ENCODE measurements at places on chromosomes 7 and 10.

GRCh38 chr7:125423458-125424155 lies 494.0 kb upstream of the POT1 start:
- DNase-seq = no peak

GRCh38 chr7:25852211-25852938 lies 299.6 kb upstream of the NFE2L3 start:
- no peak for DNase-seq

DNA sequence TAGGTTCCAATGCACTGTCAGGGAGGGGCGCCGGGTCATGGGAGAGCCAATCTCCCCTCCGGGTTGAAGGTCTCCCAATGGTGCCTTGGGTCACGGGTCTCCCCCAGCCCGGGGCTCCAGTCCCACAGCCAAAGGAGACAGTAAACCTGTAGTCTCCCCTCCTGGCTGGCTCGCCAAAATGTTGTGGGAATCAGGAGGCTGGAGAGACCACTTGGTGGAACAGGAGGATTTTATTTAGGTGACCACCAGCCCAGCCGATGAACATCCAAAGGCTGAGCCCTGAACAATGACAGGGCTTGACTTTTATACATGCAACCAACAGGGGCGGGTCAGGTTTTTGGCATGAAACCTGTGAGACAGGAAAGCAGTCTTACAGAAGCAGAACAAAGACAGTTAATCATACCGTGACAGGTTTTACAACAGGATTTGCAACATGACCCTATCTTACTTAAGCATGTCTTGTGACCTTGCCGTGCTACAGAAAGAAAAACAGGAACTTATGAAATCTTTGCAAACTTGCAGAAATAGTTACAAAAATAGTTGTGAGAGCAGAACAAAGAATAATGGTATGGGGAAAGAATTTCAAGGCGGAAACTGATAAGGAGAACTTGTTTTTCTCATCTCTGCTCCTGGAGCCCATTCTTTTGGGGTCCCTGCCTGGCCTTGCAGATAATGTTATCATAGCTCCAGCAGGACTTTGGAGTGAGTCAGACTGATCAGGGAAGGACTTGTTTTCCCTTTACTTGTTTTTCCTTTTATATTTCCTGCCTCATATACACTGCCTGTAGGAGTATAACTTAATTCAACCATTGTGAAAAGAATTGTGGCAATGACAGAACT lies 7.1 kb downstream of the ERV3-1 start:
- DNase-seq = no peak

DNA sequence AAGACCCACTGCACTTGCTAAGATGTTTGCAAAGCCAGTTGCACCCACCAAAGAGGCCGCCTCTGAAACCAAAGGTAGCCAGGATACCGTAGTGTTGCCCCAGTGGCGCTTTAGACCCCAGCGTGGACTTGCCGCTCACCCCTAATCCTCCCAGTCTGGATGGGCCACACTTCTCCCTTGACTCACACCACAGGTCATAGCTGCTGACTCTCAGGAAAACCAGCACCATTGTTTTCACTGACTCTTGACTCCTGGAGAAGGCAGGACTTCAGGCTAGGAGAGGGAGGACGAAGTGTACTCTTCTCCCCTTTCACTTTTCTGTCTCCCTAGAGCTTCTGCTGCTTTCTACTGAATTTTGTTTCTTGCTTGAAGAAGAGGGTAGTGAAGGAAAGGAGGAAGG lies 22.3 kb downstream of the RAB19 start:
- no peak for DNase-seq

DNA sequence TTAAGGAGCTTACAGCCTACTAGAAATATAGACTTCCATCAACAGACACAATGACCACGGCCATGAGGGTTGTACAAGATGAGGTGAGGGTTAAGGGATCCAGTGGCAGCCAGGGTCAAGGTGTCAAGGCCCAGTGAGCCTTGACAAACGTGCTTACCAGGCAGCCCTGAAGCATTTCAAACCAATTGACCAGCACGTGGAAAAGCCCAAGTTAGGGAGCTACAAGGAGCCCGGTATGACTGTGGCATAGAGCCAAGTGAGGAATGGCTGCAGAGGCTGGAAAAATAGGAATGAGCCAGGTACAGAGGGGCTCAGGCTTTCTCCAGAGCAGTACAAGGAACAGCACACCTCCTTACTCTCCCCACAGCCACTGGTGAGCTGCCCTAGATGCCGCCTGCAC lies 12.7 kb downstream of the AFAP1L2 start:
- no peak for DNase-seq

DNA sequence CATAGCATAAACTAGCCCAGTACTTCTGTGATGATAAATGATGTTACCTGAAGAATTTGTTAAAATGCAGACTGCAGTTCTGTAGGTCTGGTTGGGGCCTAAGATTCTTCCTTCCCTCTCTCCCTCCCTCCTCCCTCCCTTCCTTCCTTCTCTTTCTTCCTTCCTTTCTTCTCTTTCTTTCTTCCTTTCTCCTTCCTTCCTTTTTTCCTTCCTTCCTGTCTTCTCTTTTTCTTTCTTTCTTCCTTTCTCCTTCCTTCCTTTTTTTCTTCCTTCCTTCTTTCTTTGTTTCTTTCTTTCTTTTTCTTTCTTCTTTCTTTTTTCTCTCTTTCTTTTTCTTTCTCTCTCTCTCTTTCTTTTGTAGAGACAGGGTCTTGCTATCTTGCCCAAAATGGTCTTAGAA lies 3.7 kb upstream of the SLC25A28 start:
- no peak for DNase-seq

- no peak for DNase-seq
These were observed 29.4 kb upstream of the RET start for GRCh38 chr10:43047288-43047970.

- no peak for DNase-seq
These were observed 177.5 kb downstream of the RELN start for GRCh38 chr7:103811997-103812396.

DNA sequence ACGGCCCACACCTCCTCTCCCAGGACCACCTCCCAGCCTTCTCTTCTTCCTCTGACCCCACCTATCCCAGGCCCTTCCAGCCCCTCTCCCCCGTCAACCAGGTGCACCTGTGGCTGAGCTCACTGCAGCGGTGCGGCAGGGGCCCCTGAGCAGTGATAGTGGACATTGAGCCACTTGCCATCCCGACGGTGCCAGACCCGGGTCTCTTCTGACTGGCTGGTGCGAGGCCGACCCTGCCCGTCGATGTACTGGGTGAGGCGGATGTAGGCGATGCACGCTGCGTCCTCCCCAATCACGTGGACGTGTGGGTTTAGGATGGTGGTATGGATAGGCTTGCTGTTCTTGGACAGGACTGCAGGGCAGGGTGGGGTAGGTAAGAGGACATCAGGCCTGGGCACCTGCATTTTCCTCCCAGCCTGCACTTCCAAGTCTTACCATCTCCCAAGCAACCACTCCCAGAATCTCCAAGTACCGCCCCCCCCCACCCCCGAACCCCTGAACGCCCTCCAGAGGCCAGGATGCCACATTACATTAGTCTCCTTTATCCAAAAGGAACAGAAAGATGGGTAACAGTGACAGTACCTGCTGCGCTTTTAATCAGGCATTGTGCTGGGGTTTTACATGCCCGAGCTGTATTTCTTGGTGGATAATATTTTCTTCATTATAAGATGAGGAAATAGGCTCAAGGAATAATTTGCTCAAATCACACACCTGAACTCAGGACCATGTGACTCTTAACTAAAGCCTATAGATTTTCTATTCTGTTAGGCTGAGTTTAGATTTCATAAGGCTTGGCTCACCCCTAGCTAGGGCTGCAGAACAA lies 3.7 kb upstream of the NDST2 start:
- DNase-seq = no peak

DNA sequence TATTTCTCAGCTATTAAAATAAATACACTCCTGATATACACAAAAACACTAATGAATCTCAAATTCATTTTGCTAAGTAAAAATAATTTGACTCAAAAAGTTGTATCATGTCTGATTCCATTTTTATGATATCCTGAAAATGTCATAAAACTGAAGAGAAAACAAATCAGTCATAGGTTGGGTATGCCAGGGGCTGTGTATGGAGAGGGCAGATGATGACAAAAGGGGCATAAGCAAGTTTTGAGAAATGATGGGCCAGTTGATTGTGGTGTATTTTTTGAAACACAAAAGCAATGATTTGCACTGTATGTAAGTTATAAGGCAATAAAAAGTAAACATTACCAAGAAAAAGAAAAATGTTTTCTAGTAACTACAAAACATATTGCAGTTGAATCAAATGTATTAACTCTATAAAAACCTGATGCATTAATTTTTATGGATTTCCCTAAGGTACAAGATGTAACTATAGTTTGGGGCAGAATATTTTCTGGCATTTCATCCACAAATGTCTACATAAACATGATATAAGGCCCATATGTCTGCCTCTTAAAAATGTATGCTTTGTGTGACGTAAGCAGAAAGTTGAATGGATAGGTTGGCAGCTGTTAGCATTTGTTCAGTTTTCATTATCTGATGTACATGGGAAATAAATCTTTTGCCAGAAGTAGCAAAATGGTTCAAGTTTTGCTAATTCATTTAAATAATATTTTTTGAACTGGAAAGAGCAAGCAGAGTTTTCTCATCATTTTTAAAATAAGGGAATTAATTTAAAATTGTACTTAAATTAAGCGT lies 35.1 kb upstream of the ING3 start:
- no peak for DNase-seq

GRCh38 chr7:106285855-106286492 lies 1.2 kb upstream of the NAMPT start:
- no peak for DNase-seq

GRCh38 chr10:72702868-72703581 lies 11.1 kb downstream of the MCU start:
- no peak for DNase-seq

DNA sequence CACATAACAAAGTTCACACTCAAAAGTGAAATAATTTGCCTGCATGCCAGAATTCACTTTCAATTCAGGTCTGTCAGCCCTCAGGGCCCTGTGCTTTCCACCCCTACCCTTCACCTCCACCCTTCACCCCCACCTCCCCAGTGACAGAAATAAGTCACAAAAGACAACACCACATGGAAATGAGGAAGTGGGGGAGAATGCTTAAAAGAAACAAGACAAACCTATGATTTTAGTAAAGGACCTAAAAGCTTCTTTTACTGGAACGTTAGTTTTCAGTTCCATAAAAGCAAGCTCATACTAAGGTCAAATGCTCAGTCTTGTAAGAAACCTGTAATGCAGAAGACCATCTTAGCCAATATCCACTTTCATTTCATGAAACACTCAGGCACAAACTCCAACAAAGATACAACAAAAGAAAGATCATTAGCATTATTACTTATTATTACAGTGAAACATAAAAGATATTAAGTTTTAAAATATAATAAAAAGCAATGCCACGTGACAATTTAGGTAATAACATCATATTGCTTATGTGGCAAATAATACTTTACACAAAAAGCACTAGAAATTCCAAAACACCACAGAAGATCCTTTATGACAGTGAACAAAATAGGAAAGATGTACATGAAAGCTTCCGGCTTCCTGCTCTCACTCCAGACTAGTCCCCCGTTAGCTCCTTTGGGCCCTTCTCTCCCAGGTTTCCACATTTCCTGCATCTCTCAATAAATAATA lies 112.1 kb downstream of the LMBR1 start:
- DNase-seq = no peak

- DNase-seq = no peak
These were observed 143.2 kb downstream of the MAPK8 start for GRCh38 chr10:48449501-48450232.

- DNase-seq = no peak
These were observed 9.0 kb upstream of the WIPF3 start for GRCh38 chr7:29797112-29797944.

GRCh38 chr10:29377333-29377961 lies 88.6 kb downstream of the LYZL1 start:
- DNase-seq = no peak

GRCh38 chr7:132532281-132532680 lies 44.0 kb downstream of the PLXNA4 start:
- no peak for DNase-seq

DNA sequence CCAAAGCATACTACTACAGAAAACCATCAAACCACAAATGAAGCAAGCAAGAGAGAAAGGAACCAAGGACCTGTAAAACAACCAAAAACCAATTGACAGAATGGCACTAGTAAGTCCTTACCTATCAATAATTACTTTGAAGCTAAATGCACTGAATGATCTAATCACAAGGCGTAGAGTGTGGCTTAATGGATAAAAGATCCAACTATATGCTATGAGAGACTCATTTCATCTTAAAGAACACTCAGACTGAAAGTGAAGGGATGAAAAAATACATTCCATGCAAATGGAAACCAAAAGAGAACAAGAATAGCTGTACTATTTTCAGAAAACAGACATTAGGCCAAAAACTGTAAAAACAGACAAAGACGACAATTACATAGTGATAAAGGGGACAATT lies 70.7 kb downstream of the CRPPA start:
- no peak for DNase-seq

DNA sequence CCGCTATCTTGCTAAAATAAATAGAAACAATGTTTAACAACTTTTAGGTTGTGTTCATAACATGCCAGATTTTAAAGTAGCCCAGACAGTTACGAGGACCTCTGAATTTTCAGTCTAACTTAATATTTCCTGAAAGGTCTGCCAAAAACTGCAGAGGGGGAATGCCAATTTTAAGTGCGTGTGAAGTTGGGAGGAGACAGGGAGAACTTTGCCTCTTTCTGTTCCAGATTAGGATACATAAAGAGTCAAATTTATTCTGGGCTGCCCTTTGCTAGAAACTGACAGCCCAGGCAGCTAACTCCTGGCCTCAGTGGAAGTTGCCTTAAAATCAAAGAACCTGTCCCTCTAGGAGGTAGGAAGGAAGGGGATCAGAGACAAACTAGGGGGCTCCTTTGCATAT lies 52.3 kb upstream of the PIP4K2A start:
- DNase-seq = no peak

DNA sequence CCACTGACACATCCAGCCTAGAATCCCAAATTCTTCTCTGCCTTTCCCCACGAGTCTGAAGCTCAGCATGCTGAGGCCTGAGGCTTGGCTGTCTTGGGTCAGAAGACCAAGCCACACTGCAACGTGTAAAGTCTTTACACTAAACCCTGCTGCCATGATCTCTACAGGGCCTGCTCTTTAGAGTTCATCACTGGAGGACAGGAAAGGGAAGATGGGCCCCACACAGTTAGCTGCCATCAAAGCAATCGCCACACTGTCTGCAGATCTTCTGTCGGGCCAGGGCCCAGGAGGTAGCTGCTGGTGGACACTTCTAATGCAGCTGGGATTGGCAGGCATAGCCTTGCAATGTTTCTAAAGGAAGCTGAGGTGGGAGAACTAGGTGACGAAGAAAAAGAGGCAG lies 8.4 kb upstream of the TECTB start:
- DNase-seq = no peak

- no peak for DNase-seq
These were observed 739.6 kb upstream of the GALNT17 start for GRCh38 chr7:70392256-70392876.

DNA sequence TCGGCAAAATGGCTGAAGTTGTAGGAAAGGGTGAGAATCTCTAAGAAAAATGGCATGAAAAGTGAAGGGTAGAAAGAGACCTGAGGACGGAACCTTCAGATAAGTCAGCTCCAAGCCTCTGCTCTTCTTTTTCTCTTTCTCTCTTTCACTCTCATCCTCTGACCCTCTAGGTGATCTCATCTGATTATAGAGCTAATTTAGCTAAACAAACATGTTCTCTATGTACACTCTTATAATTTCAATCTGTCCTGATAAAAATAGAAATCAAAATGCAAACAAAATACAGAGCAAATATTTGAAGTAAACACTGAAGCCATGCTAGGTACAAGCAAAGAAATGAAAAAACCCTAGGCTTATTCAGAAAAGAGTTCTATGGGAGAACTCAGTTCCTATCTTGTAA lies 14.4 kb upstream of the CUBN start:
- no peak for DNase-seq

GRCh38 chr7:92699560-92699959 lies 109.4 kb upstream of the FAM133B start:
- DNase-seq = no peak
